ENCODE measurements at places on chromosomes 6 and 20.

DNA sequence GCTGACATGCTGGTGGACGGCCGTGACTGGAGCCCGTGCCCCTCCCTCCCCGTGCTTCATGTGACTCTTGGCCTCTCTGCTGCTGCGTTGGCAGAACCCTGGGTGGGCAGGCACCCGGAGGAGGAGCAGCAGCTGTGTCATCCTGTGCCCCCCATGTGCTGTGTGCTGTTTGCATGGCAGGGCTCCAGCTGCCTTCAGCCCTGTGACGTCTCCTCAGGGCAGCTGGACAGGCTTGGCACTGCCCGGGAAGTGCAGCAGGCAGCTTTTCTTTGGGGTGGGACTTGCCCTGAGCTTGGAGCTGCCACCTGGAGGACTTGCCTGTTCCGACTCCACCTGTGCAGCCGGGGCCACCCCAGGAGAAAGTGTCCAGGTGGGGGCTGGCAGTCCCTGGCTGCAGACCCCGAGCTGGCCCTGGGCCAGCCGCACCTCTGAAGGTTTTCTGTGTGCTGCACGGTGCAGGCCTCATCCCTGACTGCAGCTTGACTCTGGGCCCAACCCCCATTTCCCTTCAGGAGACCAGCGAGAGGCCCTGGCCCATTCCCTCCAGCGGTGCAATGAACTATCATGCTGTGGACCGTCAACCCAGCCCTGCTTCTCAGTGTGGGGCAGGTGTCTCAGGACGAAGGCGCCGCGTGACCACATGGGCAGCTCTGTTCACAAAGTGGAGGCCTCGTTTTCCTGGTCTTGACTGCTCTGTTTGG lies 8.1 kb downstream of the NPBWR2 start:
- DNase-seq: no peak

DNA sequence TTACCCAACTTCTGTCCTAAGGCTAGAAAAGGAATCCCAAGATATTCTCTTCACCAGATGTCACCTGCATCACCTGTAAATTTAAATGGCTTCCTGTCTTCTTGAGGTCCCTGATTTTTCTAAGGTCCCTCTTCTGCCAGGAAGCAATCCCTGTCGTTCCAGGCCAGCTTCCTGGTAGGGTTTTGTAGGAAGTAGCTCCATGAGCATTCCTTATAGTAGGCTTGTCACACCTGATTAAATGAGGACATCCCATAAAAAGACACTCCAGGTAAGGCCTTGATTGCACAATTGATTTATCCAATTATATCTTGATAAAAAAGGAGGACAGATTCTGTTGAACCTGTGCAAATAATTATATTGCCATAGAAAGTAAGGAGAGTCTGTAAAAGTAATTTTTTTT lies 8.7 kb downstream of the RAB44 start:
- no peak for DNase-seq

- no peak for DNase-seq
These were observed 5.8 kb upstream of the FAM217A start for GRCh38 chr6:4084444-4085331.

DNA sequence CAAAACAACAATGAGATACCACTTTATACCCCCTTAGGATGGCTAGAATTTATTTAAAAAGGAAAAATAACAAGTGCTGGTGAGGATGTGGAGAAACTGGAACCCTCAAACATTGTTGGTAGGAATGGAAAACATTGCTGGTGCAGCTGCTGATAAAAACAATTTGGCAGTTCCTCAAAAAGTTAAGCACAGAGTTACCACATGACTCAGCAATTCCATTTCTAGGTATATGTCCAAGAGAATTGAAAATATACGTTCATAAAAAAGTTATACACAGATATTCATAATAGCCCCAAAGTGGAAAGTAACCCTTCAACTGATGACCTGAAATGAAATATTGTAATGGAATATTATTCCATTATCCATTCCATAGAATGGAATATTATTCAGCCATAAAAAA lies 55.0 kb downstream of the CD83 start:
- DNase-seq: no peak

DNA sequence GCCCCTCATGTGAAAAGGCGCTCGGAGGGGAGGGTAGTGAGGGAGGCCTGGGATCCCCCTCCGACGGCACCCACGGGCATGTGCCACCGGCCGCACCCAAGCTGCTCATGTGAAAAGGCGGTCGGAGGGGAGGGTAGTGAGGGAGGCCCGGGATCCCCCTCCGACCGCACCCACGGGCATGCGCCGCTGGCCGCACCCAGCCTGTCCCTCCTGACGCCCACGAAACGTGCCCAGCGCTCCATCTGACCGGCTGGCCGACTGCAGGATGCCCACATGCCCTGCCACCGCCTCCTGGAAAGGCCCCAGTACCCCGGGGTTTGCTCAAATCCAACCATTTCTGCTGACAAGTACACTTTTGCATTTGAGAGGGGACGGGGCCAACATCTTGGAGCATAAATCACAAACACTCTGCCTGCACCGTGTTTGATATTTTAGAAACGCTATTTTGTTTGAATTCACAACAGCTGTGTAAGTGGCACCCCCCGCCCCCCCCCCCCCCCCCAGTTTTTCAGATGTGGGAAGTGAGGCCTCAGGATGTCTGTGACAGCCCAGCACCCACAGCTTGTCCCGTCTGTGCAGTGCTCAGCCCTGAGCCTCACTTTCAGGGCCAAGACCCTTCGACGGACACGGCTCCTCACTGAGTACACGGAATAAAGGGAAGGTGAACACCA lies 34.1 kb downstream of the SLC2A4RG start:
- no peak for DNase-seq

DNA sequence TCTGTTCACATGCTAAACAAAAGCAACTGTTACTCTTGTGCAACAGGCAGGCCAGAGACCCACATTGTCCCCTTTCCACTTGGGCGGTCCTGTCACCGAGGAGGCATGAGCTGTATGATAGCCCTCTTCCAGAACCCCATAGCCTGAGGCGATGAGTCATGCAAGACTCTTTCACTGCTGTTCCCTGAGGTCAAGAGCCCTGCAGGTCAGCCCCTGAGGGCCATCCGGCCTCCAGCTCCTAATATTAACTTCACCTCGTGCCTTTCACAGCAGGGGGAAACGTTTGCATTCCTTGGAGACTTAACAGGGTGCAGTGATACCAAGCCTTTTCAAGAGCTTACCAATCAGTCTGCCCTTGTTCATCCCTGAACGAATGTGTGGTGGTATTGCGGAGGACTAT lies 253.3 kb upstream of the ECI2 start:
- no peak for DNase-seq

DNA sequence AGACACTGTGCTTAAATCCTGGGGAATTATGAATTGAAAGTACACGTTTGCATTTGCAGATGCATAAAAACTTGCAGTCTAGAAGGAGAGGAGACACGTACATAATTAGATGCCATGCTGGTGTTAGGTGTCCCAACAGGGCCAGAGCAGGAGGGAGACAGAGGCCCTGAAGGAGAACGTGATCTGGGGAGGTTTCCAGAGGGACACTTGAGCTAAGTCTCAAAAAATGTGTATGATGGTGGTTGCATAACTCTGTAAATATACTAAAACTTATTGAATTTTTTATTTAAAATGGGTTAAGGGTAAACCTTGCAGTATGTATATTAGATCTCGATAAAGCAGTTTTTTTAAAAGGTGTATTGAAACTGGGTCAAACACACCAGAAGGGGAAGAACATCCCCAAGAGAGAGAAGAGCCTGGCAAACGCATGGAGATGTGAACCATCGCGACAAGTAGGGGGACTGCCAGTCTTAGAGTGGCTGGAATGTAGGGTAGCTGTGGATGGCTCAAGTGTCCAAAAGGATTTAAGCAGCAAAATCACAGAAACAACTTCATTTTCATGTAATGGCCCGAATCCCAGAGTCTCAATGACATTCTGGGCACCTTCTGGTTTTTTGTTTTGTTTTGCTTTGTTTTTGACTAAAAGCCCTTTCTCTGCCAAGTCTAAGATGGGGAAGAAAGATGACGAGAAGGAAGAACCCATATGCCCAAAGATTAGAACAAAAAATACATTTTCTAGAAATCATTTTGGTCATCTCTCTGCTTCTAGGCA lies 15.3 kb downstream of the TRAF3IP2 start:
- no peak for DNase-seq

DNA sequence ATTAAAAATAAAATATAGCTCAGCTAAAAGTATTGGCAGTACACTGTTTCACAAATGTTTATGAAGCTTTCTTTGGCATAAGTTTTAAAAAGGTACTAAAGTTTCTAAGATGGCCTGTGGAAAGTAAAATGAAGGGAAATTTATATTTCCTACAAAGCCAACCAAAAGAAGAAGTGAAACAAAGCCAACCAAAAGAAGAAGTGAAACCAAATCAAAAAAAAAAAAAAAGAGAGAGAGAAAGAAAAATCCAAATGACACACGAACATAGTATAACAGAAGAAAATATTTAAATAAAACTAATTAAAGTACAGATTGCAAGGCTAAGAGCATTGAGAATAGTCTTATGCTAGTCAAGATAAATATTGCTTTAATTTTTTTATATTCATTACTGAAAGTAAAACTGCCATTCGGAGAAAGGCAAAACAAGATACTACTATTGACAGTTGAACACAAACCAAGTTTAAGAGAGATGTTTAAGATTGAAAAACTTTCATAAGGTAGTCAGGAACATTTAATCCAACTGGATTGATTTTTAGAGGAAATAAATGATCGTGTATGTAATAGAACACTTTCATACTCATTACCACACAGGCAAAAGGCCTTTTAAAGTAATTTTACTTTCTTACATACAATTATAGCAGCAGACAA lies 12.8 kb upstream of the KHDRBS2 start:
- no peak for DNase-seq

All from stimulated activated CD8-positive, alpha-beta memory T cell treated with anti-CD3 and anti-CD28 coated beads, Interleukin-15, amount 100 ng/mL, for 1 hour (primary cell).